ENCODE measurements at places on chromosomes 2 and 18.

DNA sequence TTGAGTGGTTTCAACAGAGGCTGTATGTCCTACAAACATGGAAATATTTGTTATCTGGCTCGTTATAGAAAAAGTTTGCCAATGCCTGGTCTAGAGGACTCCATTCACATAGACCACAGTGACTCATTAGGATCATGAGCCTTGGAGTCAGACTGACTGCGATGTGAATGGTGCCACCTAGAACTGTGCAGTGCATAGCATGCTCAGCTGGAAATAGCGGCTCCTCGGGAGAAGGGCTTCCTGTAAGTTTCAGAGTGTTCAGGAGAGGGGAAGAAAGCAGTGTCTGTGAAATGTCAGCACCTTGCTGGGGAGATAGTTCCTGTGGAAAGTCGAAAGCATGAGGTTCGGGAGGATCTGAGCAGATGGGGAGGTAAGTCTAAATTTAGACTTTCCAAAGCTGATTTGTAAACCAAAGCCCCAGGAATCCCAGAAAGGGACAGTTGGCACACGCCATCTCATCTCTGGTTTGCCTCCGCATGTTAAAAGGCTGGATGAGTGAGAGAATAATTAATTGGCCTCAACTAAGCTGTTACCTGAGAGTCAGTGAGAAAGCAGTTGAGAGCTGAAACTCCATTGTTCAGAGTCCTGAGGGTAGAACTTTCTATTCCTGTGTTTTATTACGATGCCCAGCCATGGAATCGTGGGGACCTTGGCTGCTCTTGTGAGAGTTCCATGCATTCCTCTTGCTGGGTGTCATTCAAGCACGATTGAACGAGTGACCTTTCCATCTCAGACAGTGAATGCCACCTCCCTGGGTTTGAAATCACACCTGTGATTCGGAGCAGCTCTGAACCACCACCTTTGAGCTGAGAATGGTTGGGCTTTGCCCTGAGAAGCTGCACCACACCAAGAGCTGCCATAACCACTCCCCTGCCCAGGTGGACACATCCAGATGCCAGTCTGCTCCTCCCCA, 99.5 kb downstream of the MAPK4 start:
- no peak for DNase-seq

GRCh38 chr2:219576505-219577388, 4.6 kb downstream of the INHA start:
- no peak for DNase-seq

- no peak for DNase-seq
Observed at GRCh38 chr2:216918088-216918680, 58.3 kb upstream of the TNP1 start.

GRCh38 chr2:138090330-138090729, 126.1 kb downstream of the HNMT start:
- no peak for DNase-seq

DNA sequence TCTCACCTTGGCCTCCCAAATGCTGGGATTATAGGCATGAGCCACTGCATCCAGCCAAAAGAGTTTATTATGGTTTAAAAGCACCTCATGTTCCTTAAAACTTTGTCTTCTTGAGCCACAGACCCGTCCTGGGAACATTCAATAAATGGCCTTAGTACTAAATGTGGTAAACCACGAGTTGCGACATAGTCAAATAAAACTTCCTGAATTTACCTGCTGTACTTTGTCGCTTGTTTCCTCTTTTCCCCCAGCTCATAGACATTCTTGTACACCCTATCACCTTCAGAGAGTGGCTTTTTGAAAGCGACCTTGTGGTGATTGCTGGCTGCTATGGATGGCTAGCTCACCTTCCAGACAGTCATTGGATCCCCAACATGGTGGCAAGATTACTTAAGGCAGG, 310.4 kb downstream of the LRRTM1 start:
- no peak for DNase-seq

- DNase-seq, result no peak
Observed at GRCh38 chr2:179985163-179985820, 21.8 kb downstream of the CWC22 start.

DNA sequence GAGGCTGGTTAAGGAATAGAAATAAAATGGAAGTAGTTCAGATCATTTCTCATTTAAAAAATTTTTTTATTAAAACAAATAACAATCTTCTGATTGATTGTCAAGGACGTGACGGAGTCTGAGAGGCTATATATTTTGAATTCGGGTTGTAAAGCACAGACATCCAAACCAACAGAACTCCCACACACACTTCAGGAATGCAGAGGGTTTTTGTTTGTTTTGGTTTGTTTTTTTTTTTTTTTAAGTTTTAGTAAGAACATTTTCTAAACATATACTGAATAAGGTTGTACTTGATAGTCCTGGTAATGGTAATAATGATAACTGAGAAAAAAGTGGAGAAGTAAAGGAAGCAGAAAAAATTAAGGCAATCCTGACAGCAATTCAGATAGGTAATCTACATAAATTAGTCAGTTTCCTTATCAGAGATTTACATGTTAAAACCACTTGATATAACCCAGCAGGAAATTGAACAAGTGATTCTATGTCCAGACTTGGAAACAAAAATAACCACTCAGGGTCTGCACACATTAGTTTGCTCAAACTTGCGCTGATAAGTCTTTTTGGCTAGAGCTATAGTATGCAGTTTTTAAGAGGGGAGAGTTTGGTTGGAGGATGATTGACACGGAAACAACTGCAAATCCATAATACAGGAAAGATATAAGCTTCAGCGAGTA, 51.5 kb upstream of the CTAGE1 start:
- DNase-seq, result no peak

DNA sequence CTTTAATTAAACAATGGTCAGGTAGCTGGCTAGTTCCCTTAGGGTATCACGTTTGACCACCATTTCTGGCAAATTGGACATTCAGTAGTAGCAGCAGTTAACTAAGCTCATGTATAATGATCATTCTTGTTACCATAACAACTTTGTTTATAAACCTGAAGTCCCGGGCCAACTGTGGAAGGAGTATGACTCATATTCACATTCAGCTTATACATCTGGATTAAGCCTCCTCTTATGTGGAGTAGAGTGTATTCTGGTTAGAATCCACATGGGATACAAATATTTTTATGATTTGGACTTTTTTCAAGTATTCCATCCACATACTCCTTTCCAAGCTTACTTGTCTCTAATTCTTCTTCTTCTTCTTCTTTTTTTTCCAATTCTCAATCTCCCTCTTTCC, 70.3 kb upstream of the ZSWIM2 start:
- no peak for DNase-seq

- DNase-seq, result no peak
Observed at GRCh38 chr2:223048519-223048918, 3.5 kb upstream of the KCNE4 start.

DNA sequence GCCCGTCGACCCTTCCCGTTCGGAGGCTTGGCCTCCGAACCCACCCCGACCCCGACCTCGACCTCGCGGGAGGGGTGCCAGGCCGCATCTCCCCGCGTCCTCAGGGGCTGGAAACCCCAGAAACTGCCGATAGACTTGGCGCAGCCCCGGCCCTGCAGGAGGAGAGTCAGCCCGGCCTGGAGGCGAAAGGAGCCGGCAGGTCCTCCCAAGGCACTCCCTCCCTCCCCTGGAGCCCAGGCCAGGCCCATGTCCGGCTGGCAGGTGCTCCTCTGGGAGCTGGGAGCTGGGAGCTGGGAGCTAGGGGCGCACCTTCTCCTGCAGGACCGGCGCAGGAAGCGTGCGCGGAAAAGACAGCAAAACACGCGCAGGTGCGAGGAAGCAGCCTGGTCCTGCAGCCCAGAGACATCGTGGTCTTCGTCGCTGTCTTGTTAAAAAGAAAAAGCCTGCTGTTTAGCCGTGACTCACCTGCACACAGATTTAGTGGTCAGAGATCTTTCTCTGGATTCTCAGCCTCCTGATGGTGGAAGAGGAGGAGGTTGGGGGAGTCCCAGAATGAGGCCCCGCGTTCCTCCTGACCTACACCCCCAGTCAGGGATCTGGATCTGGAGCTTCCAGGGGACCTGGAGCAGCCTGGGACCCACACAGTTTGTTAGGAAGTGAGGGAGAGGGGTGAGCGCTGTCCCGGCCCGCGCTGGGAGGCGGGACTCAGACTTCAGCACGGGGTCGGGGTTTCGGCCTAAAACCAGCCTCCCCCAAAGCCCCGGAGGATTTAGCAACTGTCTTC, 660 bp upstream of the MBP start:
- DNase-seq, result no peak

GRCh38 chr2:108932736-108933332, 56.2 kb downstream of the EDAR start:
- no peak for DNase-seq

DNA sequence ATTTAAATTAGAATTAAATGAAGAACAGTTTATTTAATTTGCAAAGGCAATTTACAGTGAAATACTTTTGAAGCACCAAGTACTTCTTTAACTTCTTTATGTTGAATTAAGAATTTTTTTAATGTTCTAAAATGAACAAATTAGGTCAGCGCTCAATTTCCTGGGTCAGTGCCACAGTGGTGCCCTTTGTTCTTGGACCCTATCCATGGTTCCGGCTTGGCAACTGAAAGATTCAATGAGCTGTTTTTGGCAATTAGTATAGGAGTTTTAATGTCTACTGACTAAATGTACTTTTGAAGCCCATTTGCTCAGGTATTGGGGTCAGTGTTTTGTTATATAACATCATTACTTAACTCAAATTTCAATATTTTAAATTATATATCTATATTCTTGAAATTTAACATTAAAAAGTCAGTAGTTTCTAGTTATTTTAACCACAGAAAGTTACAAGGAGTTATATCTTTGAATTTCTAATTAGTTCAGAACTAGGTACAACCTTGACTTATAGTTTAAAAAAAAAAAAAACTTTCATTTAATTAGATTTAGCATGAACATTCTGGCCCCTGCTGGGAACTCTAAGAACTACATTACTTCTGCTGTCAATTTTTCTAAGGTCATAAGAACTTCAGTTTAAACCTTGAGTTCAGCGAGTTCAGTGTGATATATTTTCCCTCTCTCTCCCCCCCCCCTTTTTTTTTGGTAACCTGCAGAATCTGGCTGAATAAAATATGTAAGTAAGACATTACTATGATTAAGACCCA, 7.6 kb upstream of the MSTN start:
- DNase-seq, result peak; percentile 5

- no peak for DNase-seq
Observed at GRCh38 chr2:132589111-132589830, 80.7 kb downstream of the LYPD1 start.

GRCh38 chr2:96330407-96330806, 5.2 kb upstream of the NCAPH start:
- no peak for DNase-seq

- no peak for DNase-seq
Observed at GRCh38 chr2:204538182-204539018, 6.9 kb upstream of the PARD3B start.

DNA sequence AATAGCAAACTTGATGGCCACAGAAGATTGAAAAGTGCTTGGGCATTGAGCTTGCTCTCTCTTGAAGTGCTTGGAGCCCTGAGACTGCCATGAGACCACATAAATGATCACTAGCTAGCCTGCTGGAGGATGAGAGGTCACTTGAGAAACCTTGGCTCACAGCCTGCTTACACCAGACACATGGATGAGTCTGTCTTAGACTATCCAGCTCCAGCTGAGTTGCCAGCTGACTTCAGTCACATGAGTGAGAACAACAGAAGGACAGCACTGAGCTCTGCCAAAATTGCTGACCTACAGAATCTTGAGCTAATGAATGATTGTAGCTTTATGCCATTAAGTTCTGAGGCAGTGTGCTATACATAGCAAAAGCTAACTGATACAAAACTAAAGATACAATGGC, 18.1 kb downstream of the NABP1 start:
- no peak for DNase-seq

- no peak for DNase-seq
Observed at GRCh38 chr2:43491065-43491639, 104.7 kb downstream of the THADA start.

- DNase-seq, result no peak
Observed at GRCh38 chr2:240499309-240500301, 58.2 kb downstream of the ANKMY1 start.

DNA sequence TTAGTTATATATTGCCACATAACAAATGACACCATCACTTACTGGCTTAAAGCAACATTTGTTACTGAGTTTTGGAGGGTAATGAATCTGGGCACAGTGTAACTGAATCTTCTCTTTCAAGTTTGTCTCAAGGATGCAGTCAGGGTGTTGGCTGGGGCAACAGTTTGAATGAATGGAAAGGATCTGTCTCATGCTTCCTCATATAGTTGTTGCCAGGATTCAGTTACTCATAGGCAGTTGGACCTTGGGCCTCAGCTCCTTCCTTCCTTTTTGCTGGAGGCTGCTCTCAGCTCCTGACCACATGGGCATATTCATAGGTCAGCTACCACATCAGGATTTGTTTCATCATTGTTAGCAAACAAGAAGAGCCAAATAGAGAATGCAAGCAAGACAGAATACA, 466.1 kb upstream of the MC4R start:
- DNase-seq, result no peak

- no peak for DNase-seq
Observed at GRCh38 chr2:62201307-62201706, 5.4 kb downstream of the B3GNT2 start.

DNA sequence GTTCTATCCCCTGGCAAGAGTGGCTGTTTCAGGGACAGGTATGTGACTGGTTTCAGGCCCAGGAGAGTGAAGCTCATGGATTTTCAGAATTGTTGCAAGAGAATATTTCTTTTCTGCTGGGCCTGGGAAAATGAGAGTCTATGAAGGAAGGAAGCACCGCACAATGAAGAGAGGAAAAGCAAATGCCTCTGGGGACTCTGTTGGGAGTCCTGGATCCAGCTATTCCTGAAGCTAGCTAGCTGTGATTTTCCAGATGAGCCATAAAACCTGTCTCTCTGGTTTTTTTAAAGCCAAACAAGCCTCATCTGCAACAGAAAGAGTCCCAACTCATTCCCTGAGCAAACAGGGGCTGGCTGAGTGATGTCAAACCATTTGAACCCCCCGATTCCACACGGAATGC, 53.7 kb downstream of the CRACDL start:
- DNase-seq, result no peak

GRCh38 chr2:201447086-201447485, 4.2 kb downstream of the TRAK2 start:
- peak; percentile 39 for DNase-seq

- no peak for DNase-seq
Observed at GRCh38 chr18:36398419-36398818, 100.9 kb downstream of the FHOD3 start.

DNA sequence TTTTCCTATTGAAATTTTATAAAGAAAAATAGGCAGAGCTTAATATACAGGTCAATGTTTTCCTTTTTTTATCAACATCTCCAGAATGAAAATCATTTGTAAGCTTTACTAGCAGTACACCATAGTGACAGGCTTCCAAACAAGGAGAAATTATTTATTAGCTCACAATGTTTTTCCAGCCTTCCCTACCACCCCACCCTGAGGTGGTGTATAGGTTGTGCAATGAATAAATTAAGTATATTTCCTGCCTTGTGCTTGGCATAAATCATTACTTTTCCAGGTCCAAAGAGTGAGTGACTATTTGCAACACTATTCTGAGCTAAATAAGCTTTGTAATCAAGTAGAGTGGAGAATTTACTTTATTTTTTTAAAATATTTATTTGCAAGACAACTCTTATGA, 876.2 kb upstream of the POU3F3 start:
- no peak for DNase-seq

- DNase-seq, result no peak
Observed at GRCh38 chr18:23765931-23766330, 76.7 kb downstream of the LAMA3 start.

- no peak for DNase-seq
Observed at GRCh38 chr2:121330921-121331320, 45.9 kb upstream of the TFCP2L1 start.

Data from CD8-positive, alpha-beta memory T cell (primary cell).